Activated CD4-positive, alpha-beta memory T cell treated with anti-CD3 and anti-CD28 coated beads, Interleukin-2, amount 10 ng/mL, durations not matched to agents 7 days and 5 days (primary cell): ENCODE measurements at places on chromosomes 11 and 22.

- no peak overlapping the region for H3K27ac ChIP-seq
- peaks cover 17% of the 10 kb centered on the region for H3K27me3 ChIP-seq
- no peaks in the 10 kb centered on the region for H3K4me1 ChIP-seq
- DNase-seq: no peak
Observed at GRCh38 chr22:45903355-45904135, 73.4 kb downstream of the WNT7B start.

GRCh38 chr11:134100171-134100570 is 31.3 kb downstream of the JAM3 start:
- no peak overlapping the region for H3K4me3 ChIP-seq
- H3K27ac ChIP-seq: no peak overlapping the region
- peaks cover 11% of the 10 kb centered on the region for H3K27me3 ChIP-seq
- H3K4me1 ChIP-seq: no peaks in the 10 kb centered on the region
- no peaks in the 10 kb centered on the region for H3K36me3 ChIP-seq
- DNase-seq: no peak

DNA sequence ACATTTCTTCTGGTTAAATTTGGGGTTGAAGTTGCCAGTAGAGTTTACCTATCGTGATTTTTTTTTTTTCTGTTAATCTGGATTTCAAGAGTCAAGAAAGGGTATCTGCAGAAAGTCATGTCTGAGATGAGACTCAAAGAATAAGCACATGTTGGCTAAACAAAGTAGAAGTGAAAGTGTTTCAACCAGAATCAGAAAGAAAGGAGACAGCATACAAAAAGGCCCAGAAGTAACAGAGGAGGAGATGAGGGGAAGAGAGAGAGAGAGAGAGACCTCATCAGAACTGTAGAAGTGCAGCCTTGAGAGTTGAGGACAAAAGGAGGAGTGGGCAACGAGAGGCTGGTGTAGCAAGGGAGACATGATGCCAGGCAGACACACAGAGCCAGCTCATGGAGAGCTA is 54.9 kb downstream of the SVIP start:
- no peaks in the 10 kb centered on the region for H3K36me3 ChIP-seq
- peaks cover 16% of the 10 kb centered on the region for H3K27me3 ChIP-seq
- no peak for DNase-seq
- H3K4me1 ChIP-seq: no peaks in the 10 kb centered on the region
- H3K27ac ChIP-seq: no peak overlapping the region

DNA sequence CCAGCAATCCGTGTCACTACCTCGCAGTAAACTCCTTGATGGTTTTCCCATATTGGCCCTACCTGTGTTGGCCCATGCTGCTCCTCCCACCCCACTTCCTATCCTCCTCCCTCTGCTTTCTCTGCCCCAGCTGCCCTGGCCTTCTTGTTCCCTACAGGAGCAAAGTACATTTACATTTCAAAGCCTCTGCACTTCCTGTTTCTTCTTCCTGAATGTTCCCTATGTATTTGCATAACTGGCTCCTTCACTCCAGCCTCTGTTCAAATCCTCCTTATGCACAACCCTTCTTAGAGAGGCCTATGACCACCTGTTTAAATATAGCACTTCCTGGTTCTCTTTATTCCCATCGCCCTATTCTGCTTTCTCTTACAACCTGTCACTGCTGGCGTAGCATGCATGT is 62.2 kb downstream of the PARVA start:
- no peaks in the 10 kb centered on the region for H3K27me3 ChIP-seq
- no peak for DNase-seq
- H3K4me3 ChIP-seq: no peak overlapping the region
- H3K36me3 ChIP-seq: no peaks in the 10 kb centered on the region

DNA sequence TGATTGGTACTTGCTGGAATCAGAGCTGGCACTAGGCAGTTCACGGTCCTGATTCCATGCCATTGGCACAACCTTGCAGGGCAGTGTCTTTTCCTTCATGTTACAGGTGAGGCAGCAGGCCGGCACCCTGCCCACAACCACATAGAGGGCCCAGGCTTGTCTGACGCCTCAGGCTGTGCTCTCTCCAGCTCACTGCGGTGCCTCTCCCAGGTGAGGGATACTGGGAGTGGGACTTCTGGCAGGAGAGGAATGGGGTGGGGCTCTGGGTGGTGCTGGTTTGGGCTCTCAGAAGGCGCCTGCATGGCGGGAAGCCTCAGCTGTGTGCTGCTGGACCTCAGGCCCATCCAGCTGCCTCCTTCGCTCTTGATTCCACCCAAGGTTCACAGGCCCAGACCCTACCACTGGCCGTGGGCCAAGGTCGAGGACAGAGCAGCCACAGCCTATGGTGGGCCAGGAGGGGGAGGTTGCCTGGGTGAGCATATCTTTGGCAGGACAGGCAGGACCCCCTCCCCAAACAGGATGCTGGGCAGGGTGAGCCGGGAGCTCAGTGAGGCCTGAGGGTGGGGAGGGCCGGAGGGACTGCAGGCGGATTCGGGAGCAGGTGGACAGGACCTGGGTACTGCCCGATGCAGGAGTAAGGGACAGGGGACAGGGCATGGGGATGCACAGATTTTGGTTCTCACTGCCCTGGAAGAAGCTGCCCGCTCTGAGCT is 7.0 kb upstream of the MPPED1 start:
- no peak for DNase-seq
- no peaks in the 10 kb centered on the region for H3K4me1 ChIP-seq
- no peak overlapping the region for H3K27ac ChIP-seq
- H3K36me3 ChIP-seq: no peaks in the 10 kb centered on the region
- H3K4me3 ChIP-seq: no peak overlapping the region

- H3K36me3 ChIP-seq: no peaks in the 10 kb centered on the region
- peaks cover 4% of the 10 kb centered on the region for H3K4me1 ChIP-seq
- DNase-seq: no peak
- H3K27me3 ChIP-seq: peaks cover 7% of the 10 kb centered on the region
- H3K27ac ChIP-seq: no peak overlapping the region
- no peak overlapping the region for H3K4me3 ChIP-seq
Observed at GRCh38 chr11:122195790-122196189, 79.8 kb upstream of the BLID start.

DNA sequence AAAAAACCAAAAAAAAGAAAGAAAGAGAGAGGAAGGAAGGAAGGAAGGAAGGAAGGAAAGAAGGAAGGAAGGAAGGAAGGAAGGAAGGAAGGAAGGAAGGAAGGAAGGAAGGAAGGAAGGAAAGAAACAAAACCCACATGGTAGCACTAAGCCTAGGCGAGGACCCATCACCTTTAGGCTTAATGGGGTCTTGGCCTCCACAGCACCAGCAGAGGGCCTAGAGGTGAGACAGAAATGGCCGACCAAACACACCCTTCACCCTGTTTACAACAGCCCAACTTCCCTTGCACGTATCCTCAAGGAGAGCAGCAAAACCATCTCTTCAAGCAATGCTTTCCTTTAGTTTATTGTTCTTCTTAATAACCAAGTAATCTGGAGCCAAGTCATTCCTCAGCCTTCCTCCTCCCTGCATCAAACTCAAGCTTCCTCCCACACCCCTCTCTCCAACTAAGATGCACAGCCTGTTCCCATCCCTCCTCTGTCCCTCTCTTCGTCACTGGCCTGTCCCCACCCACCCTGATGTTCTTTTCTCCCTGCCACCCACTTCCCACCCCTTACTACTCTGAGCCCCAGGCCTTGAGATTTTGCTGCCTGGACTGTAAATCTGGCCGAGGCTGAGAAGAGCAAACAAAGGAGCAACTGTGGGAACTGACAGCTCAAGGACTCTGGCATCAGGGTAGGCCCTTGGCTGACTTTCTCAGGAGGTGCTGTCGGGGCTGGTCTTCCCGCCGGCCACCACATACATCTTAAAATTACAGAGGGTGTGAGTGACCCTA is 26.0 kb downstream of the POU2AF1 start:
- H3K4me1 ChIP-seq: no peaks in the 10 kb centered on the region
- H3K27ac ChIP-seq: no peak overlapping the region
- H3K27me3 ChIP-seq: peaks cover 11% of the 10 kb centered on the region
- no peak for DNase-seq

- no peak overlapping the region for H3K27ac ChIP-seq
- no peaks in the 10 kb centered on the region for H3K4me1 ChIP-seq
- H3K36me3 ChIP-seq: no peaks in the 10 kb centered on the region
- no peak overlapping the region for H3K4me3 ChIP-seq
- DNase-seq: no peak
Observed at GRCh38 chr11:75625021-75625420, 43.8 kb downstream of the MAP6 start.

DNA sequence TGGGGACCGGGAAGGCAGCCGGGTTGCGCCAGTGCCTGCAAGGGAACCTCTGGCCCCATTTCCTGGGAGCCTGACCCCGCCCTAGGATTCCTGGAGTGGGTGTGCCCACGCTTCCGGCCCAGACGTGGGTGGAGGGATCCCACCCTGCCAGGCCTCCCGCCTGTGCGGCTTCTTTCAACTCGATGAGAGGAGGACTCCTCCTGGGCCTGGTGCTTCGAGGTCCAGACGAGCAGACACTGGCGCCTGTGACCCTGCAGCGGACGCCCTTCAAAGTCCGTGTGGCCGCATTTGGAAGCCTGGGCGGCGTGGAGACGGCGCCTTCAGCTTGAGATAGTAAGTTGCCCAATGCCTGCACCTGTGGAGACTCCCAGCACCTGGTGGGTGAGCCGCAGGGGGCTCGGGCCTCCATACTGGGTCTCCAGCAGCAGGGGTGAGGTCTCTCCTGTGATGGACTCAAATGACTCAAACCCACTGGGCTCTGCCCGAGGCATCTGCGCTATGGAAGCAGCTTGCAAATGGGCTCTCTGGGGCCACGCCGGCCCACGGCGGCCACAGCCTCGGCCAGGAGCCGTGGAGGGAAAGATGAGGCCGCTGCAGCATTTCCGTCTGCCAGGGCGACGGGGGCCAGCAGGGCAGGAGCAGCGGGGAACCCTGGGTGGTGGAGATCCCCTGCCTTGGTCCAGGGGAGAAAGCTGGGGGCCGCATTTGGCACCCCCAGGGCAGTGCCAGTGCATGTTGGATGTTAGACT is 64.3 kb upstream of the PPARA start:
- H3K4me3 ChIP-seq: no peak overlapping the region
- no peak overlapping the region for H3K27ac ChIP-seq
- no peaks in the 10 kb centered on the region for H3K36me3 ChIP-seq

- DNase-seq: no peak
- no peak overlapping the region for H3K4me3 ChIP-seq
- H3K36me3 ChIP-seq: peaks cover 14% of the 10 kb centered on the region
Observed at GRCh38 chr11:111641339-111642015, 39.2 kb downstream of the SIK2 start.

- no peak overlapping the region for H3K4me3 ChIP-seq
- peaks cover 16% of the 10 kb centered on the region for H3K4me1 ChIP-seq
- H3K27me3 ChIP-seq: peaks cover 90% of the 10 kb centered on the region
- H3K36me3 ChIP-seq: peaks cover 4% of the 10 kb centered on the region
- DNase-seq: no peak
- H3K27ac ChIP-seq: no peak overlapping the region
Observed at GRCh38 chr11:44313761-44314489, 4.0 kb upstream of the ALX4 start.

DNA sequence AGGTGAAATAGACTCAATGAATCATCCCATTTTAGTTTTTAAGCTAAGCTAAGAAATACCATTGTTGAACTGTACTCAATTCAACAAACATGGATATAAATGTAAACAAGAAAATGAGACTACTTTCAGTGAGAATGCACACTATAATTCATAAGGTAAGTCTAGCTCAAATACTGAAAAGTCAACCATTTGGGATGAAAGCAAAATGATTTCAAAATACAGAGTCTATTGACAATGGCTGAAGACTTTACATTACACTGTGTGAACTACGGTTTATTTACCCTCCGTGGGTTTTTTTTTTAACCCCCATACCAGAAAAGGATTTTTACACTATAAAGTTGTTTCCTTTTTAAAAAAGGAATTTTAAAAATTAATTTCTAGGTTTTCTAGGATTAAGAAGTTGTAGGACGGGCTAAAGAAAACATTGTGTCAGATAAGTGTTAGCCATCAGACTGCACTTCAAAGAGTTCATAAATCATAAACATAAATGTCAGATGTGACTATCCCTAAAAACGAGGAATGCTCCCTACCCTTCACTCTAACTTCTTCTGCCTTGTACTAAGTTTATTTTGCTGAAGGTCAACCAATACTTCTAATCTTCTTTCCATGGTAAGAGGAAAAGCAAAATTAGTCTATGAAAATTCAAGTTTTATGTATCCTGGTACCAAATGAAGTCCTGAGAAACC is 83.0 kb downstream of the FCHSD2 start:
- H3K27ac ChIP-seq: no peak overlapping the region
- H3K36me3 ChIP-seq: peaks cover 19% of the 10 kb centered on the region
- H3K27me3 ChIP-seq: no peaks in the 10 kb centered on the region
- no peak overlapping the region for H3K4me3 ChIP-seq
- peaks cover 4% of the 10 kb centered on the region for H3K4me1 ChIP-seq

DNA sequence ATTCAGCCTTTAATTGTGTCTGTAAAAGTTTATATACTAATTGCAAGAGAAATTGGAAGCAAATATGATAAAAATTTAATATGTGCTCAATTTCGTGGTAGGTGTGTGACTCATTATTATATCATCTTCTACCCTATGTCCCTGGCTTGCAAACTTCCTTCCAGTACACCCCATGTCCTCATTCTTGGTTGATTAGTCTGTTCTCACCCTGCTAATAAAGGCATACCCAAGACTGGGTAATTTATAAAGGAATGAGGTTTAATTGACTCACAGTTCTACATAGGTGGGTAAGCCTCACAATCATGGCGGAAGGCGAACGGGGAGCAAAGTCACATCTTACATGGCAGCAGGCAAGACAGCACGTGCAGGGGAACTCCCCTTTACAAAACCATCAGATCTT is 11.9 kb downstream of the MRGPRX3 start:
- no peak overlapping the region for H3K27ac ChIP-seq
- no peak for DNase-seq
- H3K36me3 ChIP-seq: no peaks in the 10 kb centered on the region
- no peak overlapping the region for H3K4me3 ChIP-seq

DNA sequence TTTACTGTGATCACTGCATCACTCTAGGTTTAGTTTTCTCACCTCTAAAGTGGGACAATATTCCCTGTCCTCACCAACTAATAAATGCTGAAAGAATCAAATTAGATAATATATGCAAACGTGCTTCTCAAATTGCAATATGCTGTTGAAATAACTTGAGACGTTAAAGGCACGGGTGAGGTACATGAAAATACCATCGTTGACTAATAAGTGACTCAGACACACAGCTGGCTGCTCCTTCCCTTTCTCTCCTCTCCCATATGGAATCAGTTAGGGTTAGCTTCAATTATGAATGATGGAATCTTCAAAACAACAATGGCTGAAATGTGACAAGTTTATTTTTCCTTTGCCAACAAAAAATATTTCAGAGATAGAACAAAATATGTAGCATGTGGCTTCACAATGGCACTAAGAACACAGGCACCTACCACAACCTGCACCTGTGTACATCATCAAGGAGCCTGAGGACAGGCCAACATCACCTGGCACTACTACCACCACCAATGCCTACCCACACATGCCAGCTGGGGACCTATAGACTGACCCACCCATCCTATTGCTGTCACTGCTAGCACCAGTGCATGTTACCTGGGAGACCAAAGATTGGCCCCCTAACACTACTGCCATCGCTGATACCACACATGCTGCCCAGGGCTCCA is 13.7 kb downstream of the GDPD4 start:
- H3K27me3 ChIP-seq: peaks cover 49% of the 10 kb centered on the region
- no peak overlapping the region for H3K4me3 ChIP-seq
- DNase-seq: no peak
- H3K36me3 ChIP-seq: no peaks in the 10 kb centered on the region
- no peaks in the 10 kb centered on the region for H3K4me1 ChIP-seq
- no peak overlapping the region for H3K27ac ChIP-seq
